ENCODE measurements at places on chromosomes 3 and 15.

- no peak for DNase-seq
Measured at GRCh38 chr3:156626104-156626503, 48.3 kb upstream of the TIPARP start.

GRCh38 chr3:291646-292436, 95.3 kb downstream of the CHL1 start:
- no peak for DNase-seq

GRCh38 chr3:100231668-100232067, 29.1 kb upstream of the TBC1D23 start:
- DNase-seq = no peak

DNA sequence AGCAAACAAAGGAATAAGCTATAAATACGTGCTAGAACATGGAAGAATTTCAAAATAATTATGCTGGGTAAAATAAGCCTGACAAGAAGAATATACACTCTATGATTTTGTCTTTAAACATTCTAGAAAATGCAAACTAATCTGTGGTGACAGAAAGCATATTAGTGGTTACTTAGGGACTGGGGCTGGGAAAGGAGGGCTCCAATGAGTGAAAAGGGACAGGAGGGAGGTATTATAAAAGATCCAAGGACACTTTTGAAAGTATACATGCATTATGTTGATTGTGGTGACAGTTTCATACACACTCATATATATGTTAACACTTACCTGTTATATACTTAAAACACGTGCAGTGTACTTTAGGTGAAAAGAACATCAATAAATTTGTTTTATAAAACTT, 23.0 kb downstream of the MYH15 start:
- DNase-seq = no peak

DNA sequence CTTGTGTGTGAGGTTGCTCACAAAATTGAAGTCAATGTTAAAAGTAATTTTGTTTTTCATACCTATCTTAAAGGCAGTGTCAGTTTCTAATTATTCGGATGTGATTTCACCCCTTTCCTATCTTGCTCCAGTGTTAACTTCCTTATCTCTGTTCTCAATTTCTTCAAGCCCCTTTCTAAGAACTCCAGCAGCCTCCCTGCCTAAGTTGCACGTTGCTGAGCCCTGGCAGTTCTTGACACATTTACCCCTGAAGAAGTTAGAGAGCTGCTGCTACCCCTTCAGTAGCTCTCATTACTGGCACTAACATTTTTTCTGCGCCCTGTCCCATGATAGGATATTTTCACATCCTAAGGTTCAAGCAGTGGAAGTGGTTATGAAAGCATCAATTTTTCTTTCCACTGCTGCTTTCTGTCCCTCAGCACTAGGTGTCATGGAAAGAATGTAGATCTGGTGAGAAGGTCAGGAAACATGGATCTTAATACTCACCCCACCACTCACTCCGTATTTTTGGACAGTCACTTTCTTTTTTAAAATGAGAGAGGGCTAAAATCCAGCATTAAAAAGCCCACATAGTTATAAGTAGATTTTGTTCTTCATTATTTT, 62.9 kb downstream of the OPA1 start:
- no peak for DNase-seq

DNA sequence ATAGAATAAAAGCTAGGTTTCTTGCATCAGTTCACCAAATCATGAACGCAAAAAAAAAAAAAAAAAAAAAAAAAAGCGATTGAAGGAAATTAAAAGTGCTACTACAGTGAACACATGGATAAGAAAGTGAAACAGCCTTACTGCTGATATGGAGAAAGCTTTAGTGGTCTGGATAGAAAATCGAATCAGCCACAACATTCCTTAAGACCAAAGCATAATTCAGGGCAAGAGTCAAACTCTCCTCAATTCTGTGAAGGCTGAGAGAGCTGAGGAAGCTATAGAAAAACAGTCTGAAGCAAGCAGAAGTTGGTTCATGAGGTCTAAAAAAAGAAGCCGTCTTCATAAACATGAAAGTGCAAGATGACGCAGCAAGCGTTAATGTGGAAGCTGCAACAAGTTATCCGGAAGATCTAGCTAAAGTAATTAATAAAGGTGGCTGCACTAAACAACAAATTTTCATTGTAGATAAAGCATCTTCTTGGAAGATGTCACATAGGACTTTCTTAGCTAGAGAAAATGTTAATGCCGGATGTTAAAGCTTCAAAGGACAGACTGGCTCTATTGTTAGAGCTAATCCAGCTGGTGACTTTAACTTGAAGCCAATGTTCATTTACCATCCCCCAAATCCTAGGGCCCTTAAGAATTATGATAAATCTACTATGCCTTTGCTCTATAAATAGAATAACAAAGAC, 19.2 kb downstream of the P3H2 start:
- no peak for DNase-seq

DNA sequence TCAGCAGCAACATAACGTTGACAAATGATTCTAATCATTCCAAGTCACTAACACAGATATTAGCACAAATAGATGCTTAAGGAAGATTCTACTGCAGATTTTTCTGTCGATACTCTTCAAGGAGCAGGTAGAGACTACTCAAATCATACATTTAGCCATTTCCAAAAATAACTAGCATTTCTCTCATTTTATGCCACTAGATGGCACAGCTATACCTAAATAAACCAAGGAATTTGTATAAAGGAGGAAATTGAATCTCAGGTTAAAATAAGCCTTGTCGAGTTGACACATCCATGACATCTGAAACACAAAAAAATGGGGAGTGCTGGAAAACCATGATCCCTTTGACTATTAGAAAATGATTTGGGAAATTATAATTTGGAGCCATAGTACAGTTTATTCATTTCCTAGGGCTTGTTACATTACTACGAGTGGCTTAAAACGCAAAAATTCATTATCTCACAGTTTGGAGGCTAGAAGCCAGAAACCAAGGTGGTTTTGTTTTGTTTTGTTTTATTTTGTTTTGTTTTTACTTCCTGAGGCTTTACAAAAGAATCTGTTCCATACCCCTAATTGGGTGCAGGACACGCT, 59.5 kb upstream of the STRIT1 start:
- DNase-seq = no peak

GRCh38 chr3:176951144-176951543, 246.1 kb downstream of the TBL1XR1 start:
- DNase-seq = no peak

DNA sequence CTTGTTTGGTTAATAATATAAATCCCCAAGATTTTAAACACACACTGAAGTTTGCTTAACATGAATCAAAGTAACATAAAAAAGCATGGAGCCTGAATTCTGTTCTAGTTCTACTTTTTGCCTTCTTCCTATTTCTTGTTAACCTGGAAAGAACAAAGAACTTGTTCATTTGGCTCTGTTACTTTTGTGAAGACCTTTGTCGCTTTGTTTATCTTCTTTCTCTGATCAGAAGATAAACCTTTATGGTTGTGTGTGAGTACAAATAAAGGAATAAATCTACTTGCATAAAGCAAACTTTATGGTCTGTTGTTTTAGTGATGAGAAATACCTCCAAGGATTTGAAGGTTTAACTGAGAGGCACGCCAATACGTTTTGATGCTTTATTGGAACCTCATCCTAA, 210.1 kb upstream of the SATB1 start:
- DNase-seq = no peak

DNA sequence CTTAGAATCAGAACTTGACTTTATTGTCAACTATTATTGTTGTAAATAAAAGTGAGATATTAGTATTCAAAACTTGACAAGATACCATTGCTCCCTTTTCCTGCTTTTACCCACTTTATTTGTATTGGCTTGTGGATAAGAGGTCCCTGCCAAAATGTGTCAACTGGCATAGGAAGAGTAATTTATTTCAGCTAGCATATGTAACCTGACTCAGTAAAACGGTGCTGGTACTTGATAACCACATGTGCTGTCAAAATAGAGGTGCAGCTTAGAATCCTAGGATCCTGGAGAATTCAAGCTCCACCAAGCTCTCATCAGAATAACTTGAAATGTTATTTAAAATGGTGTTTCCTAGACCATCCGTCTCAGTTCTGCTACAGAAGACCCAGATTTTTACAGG, 90.2 kb upstream of the TGFBR2 start:
- DNase-seq = no peak

GRCh38 chr3:152253514-152253913, 15.2 kb upstream of the MBNL1 start:
- no peak for DNase-seq

DNA sequence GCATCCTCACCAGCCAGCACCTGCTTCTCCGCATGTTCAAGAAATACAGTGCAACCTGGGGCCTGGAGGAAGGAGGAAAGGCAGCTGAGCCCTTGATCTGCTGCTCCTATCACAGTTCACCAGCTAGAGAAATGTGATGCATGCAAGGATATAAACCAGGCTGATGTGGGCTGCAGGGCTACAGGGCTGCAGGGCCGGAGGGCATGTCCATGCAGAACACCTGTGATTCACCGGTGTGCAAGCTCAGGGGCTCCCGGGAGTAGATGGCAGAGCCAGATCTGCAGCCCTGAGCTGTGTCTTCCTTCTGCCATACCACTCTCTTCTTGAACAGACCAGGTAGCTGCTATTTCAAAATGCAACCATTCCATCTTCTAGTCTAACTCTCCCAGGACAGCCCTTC, 84.9 kb downstream of the HMG20A start:
- DNase-seq = peak; percentile 39

DNA sequence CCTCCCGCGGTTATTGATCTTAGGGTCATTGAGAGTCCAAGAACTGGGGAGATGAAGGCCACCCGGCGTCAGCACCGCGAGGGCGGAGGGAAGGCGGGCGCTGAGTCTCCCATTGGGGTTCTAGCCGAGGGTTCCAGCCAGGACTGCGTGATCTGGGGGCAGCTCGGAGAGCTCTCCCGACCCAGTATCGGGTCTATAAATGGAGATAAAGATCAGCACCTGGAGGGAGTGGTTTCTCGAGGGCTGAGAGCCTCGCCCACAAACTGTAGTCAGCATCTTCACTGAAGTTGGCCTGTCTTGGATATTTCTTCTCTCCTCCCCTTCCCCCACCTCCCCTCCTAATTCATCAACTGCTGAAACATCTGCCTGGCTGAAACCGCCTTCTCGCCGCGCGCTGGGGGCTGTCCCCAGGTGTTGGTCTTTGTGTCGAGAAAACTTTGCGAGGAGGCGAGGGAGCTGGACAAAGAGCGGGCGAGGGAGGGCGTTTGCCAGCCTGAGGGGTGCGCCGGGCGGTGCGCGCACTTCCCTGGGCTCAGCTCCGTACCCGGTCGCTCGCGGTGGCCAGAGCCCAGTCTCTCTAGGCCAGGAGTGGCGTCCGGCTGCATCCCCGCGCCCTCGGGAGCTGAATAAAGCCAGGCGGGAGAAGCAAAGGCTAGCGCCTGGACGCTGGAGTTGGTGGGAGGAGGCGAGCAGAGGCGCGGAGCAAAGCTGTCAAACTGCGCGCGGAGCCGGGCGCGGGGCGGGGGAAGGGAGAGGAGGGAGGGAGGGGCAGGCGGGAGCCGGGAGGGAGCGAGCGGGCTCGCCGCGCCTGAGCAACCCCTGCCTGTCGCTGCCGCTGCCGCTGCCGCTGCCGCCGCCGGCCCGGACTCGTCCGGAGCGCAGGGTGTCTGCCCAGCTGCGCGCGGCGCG, at the start of gene ST8SIA2:
TSS of gene ST8SIA2 (plus strand) at position 811 of the 909 bp plus-strand sequence. CDS start 184 bp downstream, outside the sequence.
- DNase-seq = peak; percentile 67

DNA sequence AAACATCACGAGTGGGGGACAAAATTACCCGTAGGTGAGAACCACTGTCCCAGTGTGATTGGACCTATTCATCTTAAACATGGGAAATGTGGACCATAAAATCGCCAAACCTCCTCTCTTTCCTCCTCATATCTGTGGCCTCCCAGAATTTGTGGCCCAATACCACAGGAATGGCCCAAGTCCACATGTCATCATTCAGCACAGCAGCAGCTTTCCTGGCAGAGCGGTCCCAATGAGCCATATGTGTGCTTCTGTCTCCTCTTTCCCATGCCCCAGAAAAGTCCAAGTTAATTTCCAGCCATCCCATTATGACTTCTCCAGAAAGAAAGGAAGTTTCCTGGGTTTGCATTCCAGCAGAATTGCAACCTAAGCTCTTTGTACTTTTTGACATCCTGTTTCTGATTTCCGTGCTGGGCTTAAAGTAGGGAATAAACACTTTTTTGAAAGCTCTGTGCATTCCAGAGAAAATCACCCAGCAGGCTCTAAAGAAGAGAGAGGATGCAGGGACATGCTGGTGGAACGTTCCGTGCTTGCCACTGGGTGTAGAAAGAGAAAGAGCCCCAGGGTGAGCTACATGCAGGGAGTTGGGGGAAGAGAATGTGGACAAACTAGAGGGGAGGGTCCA, 259.4 kb upstream of the PROK2 start:
- peak; percentile 46 for DNase-seq

DNA sequence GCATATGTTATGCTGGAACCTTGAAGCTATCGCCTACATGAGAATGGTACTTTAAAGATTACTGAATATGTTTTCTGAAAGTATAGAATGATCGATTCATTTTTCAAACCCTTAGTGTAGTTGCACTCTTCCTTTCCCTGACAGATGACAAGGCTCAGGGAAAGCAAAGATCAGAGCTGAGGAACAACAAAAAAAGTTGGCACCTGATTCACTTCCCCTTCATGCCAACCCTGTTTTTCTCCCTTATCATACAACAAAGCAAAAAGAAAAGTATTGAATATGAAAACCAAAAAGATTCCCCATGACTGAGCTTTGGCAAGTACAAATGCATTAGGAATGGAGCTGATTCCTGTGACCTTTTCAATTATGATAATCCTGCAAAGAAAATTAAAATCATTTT, 1012.7 kb downstream of the FHIT start:
- DNase-seq = no peak

DNA sequence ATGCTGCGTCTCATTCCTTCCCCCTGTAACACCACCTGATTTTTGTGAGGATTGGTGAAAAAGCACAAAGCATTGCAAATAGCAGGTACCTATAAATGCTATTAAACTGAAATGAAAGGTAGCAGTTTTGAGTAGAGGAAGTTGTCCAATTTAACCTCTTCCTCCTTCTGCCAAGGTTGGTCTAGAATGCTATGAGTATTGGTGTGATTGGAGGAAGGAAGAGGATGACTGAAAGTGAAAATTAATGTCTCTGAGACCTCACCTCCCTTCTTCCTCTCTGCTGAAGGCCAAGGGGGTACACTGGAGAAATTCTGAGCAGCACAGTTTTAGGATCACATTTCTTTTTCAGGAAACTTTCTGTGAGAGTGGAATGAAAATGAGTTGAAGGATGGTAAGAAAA, 94.4 kb downstream of the DTWD1 start:
- DNase-seq = no peak

GRCh38 chr15:27832237-27832596, 266.9 kb downstream of the OCA2 start:
- DNase-seq = no peak

DNA sequence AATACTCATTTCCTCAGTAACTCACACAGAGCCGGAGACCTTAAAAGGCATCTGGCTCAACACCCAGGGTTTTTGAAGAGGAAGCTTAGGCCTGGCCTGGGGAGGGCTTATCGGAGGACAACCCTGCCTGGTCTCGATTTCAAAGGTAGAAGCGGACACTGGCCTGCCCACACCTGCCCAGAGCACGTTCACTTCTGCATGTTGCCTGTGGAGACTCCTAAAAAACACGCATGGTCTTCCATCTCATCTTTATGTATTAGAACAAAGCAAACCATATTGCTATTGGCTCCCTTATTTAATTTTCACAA, 55.5 kb upstream of the FURIN start:
- DNase-seq = no peak

Data from ELF-1 (cell line).